Ureter (tissue), 1 donor: ENCODE measurements at places on chromosomes 11 and 22.

DNA sequence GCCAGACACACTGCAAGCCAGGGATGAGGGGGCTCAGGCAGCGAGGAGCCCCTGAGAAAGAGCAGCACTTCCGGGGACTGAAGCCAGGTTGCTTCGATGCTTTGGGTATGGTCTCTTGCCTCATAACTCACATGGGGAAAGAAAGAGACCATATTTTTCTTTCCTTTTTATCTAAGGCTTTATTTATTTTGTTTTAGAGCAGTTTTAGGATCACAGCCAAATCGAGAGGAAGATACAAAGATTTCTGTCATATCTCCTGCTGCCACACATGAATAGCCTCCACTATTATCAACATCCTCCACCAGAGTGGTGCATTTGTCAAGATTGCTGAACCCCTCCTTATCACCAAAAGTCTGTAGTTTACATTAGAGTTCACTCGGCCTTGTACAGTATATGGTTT, 24.3 kb upstream of the ADSL start:
- no peak for DNase-seq

DNA sequence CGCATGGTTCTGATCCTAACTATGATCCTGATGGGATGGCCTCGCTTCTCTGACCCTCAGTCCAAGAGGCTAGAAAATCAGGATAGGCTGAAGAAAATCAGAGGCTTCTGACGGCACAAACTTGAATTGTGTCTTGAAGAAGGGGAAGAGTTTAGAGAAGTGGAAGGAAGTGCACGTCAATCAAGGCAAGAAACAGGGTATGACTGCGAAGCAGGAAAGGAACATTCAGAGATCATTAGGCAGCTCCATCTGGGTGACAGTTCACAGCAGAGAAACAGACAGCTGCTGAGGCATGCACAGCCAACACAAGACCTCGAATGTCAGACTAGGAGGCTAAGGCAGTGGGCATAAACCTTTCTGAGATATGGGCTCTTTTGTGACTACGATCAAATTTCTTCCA, 29.3 kb downstream of the CLPB start:
- DNase-seq = no peak

DNA sequence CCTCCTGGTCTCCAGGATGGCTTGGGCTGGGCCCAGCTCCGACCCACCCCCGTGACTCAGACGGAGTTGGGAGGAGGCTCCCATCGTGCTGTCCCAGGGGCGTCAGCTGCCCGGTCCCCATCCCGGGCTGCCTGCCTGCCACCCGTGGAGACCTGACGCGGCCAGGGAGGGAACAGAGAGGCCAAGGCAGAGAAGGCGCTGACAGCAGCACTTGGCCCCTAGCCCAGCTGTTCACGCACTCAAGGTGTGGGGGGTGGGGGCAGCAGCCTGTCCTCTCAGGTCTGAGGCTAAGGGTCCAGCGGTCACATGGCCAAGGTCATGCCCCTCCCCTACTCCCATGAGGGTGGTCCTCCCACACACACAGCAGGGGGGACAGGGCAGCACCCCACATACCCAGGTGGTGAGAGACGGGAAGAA, 48.6 kb downstream of the ELFN2 start:
- no peak for DNase-seq

DNA sequence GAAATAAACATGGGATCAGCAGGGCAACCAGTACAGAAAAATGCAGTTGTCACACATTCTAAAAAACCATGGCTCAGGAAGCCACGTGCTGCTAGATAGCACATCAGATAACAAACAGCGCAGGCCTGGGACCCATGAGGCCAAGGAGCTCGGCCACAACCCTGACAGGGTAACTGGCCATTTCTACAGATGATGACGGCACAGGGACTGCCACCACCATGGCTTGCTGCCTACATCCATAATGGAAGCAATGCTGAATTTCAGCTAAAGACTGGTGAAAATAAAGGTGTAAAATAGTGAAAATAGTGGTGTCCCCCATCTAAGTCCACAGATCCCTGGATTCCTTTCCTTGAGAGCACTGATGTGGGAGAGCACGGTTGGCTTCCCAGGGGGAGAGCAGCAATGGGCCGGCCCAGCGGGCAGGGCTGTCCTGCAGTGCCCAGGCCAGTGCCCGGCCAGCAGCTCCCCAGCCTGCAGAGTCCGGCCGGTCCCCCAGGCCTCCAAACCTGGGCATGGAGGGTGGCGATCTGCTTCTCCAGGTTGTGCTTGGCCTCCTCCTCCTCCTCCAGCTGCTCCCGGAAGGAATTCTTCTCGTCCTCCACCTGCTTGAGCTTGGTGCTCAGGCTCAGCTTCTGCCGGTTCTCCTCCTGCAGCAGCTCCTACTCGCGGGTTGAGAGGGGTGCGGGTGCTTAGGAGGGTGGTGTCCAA, 40.0 kb downstream of the APOL1 start:
- DNase-seq = no peak

- DNase-seq = no peak
Measured at GRCh38 chr22:28560046-28560742, 119.4 kb downstream of the TTC28 start.
